ENCODE measurements at places on chromosomes 1 and 21.

DNA sequence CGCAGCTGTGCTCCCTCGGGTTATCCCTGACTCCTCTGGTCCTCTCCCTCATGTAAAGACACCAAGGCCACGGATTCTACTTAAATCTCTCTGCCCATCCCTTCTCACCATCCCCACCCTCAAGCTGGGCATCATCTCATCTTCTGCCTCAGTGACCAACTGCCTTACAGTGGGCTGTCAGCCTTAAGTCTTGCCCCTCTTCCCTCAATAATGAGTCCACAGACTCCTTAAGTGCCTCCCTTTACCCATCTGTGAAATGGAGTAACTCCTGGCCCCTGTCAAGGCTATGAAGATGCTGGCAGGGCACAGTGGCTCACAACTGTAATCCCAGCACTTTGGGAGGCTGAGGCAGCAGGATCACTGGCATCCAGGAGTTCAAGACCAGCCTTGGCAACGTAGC is 12.1 kb downstream of the SH3BGRL3 start:
- DNase-seq: no peak

DNA sequence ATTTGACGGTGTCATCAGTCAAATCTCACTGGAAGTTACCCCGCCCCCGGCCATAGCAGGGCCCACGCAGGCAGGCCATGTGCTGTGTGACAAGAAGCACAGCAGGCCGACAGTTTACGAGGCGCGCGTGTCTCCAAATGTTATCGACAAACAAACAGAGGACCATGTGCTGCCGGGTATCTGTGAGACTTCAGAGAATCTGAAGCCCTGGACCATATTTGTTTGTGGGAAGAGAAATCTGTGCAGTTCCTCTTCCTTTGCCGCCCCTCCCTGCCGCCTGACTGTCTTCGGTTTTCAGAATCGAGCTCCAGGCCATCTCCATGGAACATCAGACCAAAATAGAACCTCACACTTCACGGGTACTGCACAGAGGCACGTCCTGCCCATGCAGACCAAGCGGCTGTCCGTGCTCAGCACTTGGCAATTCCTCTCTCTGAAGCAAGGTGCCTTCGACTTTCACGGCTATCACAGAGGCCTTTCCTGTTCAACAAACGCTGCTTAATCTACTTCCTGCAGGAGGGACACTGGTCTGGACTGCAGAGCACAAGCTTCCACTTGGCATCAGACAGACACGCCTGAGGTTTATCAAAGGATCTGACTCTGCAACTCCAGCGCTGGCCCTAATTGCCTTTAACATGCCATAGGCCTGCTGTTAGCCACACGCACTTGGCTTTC is 135.7 kb upstream of the KRTAP19-8 start:
- DNase-seq: no peak

DNA sequence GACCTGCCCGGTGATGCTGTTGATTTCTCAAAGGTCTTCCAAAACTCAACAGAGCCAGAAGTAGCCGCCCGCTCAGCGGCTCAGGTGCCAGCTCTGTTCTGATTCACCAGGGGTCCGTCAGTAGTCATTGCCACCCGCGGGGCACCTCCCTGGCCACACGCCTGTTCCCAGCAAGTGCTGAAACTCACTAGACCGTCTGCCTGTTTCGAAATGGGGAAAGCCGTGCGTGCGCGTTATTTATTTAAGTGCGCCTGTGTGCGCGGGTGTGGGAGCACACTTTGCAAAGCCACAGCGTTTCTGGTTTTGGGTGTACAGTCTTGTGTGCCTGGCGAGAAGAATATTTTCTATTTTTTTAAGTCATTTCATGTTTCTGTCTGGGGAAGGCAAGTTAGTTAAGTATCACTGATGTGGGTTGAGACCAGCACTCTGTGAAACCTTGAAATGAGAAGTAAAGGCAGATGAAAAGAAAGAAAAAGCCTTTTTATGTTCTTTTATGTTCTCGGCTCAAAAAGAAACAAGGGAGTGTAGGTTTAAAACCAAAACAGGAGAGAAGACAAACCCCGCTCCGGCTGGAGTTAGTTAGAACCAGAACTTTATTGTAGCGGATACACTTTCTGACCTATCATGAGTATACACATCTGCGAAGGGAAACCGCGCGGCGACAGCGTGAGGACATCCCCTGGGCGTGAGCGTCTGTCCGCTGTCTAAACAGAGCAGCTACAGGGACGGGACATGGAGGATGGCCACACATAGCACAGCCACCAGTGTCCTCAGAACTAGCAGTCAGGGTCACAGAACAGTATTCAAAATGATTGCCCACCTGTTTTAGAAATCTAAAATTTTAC is 77.1 kb downstream of the PIK3CD start:
- peak; percentile 82 for DNase-seq

DNA sequence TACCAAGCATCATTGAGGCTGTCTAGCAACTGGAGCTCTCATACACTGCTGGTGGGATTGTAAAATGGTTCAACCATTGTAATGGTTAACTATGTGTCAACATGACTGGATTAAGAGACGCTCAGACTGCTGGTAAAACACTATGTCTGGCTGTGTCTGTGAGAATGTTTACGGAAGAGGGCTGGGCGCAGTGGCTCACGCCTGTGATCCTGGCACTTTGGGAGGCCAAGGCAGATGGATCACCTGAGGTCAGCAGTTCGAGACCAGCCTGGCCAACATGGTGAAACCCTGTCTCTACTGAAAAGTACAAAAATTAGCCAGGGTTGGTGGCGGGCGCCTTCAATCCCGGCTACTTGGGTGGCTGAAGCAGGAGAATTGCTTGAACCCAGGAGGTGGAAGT is 4.8 kb upstream of the FCRLA start:
- no peak for DNase-seq

DNA sequence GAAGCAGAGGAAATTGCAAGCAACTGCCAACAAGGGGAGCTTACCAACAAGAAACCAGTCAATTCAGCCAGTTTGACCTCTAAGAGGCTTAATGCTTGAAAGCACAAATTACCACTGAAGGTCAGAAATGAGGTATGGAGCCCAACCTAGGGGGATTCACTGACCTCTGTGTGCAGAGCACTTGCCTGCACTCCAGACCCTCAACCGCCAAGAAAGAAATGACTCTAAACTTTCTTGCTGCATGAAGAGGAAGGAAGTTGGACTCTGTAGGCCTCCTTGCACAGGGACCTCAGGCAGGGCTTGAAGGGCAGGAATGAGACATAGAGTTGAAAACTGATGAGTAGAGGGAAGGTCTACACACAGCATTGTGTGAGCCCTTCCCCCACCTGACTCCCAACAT is 10.0 kb downstream of the ARMH1 start:
- DNase-seq: peak; percentile 47

- DNase-seq: no peak
Measured at GRCh38 chr1:210741564-210741963, 392.4 kb downstream of the KCNH1 start.

- DNase-seq: peak; percentile 79
Measured at GRCh38 chr1:65687428-65688214, 105.1 kb upstream of the PDE4B start.

- no peak for DNase-seq
Measured at GRCh38 chr1:231557898-231558707, 29.6 kb downstream of the TSNAX start.

- peak; percentile 77 for DNase-seq
Measured at GRCh38 chr21:42234464-42235241, 15.7 kb downstream of the ABCG1 start.

DNA sequence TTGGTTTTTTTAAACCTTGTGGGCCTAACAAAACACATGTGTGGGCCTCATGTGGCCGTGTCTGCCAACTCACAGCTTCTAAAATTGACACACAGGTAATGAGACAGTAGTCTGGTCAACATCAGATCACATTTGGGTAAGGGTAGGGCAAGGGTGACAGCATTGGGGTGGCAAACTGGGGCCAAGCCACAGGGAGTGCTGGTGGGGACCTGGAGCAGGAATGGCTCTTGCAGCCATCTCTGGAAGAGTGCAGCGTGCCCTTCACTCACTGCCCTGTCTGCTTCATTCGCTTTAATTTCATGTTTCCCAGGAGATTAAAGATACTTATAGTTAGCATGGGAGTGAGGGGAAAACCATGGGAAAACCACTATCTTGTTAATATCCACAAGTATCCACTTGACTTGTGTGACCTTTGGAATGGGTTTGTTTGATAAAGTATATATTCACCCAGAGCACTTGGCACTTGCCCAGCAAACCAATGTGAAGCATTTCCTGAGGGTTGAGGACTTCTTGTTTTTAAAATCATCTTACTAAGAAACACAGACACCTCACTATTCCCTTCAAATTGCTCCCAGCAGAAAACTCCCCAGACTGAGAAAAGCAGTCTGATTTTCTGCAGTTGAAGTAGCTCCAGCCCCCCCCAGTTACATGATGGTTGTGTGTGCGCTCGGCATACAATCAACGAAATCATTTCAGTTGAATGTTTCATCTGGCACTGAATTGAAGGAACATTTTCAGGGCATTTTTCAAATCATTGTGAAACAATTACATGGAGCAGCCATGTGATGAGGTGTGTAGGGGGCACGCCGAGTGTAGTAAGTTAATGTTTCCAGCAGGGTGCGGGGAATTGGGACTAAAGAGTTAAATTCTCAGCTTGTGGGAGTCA is 175.7 kb downstream of the VPS13D start:
- no peak for DNase-seq

DNA sequence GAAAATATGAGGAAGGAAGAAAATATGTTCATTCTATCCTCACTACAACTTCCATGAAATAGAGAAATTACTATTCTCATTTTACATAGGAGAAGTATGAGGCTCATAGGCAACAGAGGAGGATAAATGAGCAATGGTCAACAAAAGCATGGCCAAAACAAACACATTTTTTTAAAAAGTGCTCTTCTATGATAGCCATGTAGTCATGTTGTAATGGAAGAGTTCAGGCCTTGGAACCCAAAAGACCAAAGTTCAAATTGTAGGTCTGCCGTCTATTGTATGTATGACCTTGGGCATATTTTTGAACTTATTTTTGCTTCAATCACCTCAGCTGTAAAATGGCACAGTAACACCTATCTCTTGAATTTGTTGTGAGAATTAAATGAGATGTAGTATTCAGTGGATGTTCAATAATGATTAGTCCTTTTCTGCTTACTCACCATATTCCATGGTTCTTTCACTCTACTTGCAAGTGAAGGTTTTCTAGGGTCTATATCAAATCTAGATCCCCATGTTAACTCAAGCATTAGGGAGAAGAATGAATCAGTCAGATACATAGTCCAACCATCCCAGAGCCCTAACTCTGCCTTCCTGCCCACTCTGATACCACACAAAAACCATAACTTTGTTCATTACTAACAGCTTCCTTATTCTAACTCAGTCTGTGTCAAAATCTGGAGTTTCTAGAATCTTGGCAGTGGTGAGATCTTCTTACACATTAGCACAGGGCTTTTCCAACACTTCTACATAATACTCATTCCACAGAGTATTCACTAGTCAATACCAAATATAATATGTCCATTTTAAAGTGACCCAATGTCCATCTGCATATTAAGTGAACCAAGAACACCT is 353.2 kb downstream of the PLPP3 start:
- DNase-seq: no peak

DNA sequence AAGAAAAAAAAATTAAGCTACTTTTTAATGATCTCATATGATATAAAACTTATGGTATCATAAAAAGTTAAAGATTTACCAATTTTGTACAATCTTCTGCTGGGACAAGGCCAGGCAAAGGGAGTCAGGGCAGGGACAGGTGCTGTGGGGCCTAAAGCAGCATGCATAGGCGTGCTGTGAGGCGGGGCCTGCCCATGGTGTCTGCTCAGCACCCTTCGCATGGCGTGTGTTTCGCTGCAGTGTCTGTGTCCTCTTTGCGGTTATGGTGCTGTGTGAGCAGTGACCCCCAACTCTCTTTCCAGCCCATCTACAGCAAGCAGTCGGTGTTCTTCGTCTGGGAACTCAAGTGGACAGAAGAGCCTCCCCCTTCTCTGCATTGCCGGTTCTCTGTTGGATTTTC is 13.4 kb upstream of the PWP2 start:
- DNase-seq: no peak
